ENCODE measurements at places on chromosomes 12 and 14.

- no peak overlapping the region for H3K4me3 ChIP-seq
- no peak for DNase-seq
- H3K36me3 ChIP-seq = no peaks in the 10 kb centered on the region
- H3K4me1 ChIP-seq = no peaks in the 10 kb centered on the region
- no peak overlapping the region for H3K27ac ChIP-seq
These were observed 30.4 kb downstream of the ARMH4 start for GRCh38 chr14:58121530-58122186.

- no peak overlapping the region for H3K27ac ChIP-seq
- DNase-seq = no peak
- no peak overlapping the region for H3K4me3 ChIP-seq
These were observed 76.9 kb downstream of the DDX51 start for GRCh38 chr12:132067182-132067581.

DNA sequence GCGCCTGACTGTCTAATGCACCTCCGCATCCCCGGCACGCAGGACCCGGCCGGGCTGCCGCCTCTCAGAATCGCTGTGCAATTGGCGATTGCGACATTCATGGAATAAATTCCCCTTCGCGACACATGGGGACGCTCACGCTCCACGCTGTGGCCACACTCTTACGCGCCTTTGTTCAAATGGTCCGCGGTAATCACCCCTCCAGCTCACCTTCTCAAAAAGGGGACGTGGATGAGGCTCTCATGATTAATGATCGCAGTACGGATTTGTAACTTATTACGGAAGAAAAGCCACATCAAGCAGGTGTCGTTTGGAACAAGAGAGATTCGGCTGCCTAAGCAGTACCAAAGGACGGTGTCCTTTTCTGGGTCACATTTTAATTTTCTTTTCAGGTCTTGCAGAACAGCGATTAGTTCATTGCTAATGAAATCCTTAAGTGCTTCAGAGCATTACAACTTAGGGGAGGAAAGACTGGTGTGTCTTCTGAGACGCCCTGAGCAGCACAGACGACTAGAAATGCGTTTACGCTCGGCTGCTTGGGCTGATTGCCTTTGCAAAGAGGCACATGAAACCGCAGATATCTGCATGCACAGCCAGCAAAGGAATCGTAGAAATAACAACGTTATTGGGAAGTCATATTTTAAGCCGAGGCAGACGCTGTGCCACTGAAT lies 37.3 kb upstream of the ADGRD1 start:
- H3K36me3 ChIP-seq = no peaks in the 10 kb centered on the region
- H3K27ac ChIP-seq = no peak overlapping the region
- no peaks in the 10 kb centered on the region for H3K4me1 ChIP-seq
- no peak overlapping the region for H3K4me3 ChIP-seq
- peak; percentile 56 for DNase-seq

DNA sequence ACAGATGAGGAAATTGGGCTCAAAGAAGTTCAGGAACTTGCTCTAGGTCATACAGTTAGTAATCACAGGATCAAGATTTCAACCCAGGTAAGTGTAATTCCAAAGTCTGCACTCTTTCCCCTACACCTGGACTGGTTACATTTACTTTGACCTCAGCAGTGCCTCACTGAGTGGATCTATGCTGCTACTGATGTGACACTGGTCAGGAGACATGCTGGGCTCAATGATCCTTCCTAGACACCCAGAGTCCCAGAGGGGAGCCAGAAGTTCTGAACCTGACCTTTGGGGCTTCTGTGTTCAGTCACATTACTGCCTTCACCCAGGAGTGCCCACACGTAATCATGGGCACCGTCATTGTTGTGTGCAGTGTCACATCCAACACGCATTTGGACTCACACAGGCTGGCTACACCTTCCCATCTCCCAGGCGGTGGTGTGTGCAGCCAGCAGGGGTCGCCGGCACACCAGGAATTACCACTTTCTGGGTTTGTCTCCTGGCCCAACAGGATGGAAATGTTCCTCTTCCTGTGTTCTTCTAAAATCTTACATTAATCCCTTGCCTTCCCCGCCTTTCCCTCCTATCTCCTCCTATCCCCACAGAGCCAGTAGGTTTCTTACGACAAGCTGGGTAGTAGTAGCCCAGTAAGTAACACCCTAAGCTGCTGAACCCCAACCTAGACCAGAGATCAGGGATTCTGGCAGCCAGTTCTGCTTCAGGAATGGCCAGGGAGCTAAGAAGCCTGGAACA lies 25.6 kb downstream of the CALCOCO1 start:
- no peak overlapping the region for H3K4me3 ChIP-seq
- H3K27me3 ChIP-seq = peaks cover 5% of the 10 kb centered on the region
- no peak overlapping the region for H3K27ac ChIP-seq
- peaks cover 2% of the 10 kb centered on the region for H3K4me1 ChIP-seq
- peak; percentile 83 for DNase-seq

GRCh38 chr12:116062698-116063097 lies 214.8 kb downstream of the MED13L start:
- H3K27me3 ChIP-seq = no peaks in the 10 kb centered on the region
- H3K4me3 ChIP-seq = no peak overlapping the region
- H3K4me1 ChIP-seq = peaks cover 8% of the 10 kb centered on the region
- H3K27ac ChIP-seq = no peak overlapping the region

GRCh38 chr12:76307083-76307482 lies 41.1 kb downstream of the BBS10 start:
- H3K27me3 ChIP-seq = no peaks in the 10 kb centered on the region
- no peak overlapping the region for H3K27ac ChIP-seq
- H3K4me1 ChIP-seq = no peaks in the 10 kb centered on the region
- no peak overlapping the region for H3K4me3 ChIP-seq

- H3K4me3 ChIP-seq = no peak overlapping the region
- H3K4me1 ChIP-seq = no peaks in the 10 kb centered on the region
- H3K36me3 ChIP-seq = no peaks in the 10 kb centered on the region
- DNase-seq = no peak
These were observed 441.3 kb downstream of the DAD1 start for GRCh38 chr14:22147716-22148115.
